Glomerular endothelial cell (primary cell): ENCODE measurements at places on chromosomes 4 and X. TPM values are rescaled to one million over a fixed set of nuclear protein-coding genes. Genes with fewer than 3 reads are reported as not detected.

GRCh38 chrX:148020329-148020728, 39.2 kb downstream of the FMR1NB start:
- no peak for DNase-seq

DNA sequence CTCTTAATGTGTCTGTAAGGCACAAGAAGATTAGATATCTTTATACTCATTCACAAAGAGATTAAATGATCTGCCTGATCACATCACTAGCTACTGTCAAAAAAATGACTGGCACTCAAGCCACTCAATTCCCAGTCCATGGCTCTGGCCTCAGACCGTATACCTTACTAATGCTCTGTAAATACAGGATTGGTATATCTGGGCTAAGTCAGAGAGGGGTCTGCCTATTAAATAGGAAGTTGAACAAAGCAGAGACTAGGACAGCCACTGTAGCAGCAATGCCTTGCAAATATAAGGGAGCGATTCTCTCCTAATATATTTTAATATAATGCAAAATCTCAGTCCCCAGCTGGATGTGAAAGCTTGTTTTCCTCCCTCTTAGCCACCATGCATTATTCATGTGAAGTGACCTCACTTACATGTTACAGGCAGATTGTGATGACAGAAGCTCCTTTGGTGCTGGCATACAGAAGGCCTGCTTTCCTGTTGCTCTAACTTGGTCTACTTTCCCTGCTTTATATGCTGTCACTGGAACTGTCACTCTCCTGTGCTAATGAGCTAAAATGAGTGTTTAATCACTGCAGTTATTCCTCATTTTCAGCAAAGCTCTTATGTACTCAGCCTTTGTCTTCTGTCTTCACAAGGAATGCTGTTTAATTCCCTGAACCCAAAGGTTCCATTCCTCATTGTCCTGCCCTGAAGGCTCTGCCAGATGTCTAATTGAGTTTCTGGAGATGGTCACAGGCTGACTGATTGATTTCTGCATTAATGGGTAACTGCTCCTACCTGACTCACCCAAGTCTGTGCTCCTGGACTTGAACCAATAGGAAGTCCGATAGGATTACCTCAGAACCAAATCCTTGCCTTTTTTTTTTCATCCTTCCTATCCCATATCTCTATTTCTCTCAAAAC, 578.2 kb downstream of the KLHL13 start:
- no peak for DNase-seq

DNA sequence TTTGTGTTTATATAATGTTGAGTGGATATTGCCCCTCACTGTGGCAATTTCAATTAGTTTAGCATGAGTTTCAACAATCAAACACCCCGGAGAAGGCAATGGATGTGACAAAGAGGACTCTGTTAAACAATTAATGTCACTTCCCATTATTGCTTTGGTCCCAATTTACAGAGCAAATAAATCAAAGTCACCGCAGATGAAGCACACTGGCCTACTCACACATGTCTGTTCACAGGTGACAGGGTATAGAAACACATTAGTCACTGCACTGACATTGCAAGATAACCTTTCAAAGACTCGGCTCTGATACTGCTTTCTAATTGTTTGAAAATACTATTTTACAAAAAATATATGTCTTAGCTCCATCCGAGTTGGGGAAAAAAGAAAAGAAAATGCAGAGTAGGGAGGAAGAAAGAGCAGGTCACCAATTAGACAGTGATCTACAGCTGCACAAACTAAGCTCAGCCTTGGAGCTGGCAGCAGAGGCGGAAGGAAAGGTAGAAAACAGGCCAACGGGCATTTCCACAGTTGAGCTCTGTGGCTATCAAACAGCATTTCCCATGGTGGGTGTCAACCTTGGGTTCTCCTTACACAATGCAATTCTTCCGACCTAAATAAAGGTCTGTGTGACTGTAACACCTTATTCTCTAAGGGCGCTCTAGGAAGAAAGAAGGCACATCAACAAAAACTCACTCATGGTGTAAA, 53.9 kb downstream of the PPARGC1A start:
- DNase-seq, result no peak

GRCh38 chr4:41507291-41507947, 30.5 kb upstream of the LIMCH1 start:
- DNase-seq, result no peak

GRCh38 chr4:71269233-71269632, 69.6 kb upstream of the SLC4A4 start:
- no peak for DNase-seq

- DNase-seq, result no peak
These were observed 15.1 kb upstream of the NKX3-2 start for GRCh38 chr4:13559413-13559812.

GRCh38 chr4:6452116-6452896, 20.1 kb downstream of the PPP2R2C start:
- no peak for DNase-seq

- DNase-seq, result no peak
These were observed 134.0 kb downstream of the COL4A6 start for GRCh38 chrX:108304210-108304609.

- DNase-seq, result no peak
These were observed 348.2 kb downstream of the SPRY1 start for GRCh38 chr4:123744664-123745290.

YY2 gene
- 1.1 and 2.7 TPM in 2 replicates for total RNA-seq

UGT2B15 gene
- not detected in 2 replicates for total RNA-seq

FABP2 gene
- not detected in 2 replicates for total RNA-seq

PCSK1N gene
- total RNA-seq, result 1.5 and 8.9 TPM in 2 replicates
